ENCODE measurements at places on chromosomes 1 and 21.
A peak's percentile ranks its signal among the peaks of the same experiment; 100 is the strongest.

GRCh38 chr1:56850922-56851321, 3.7 kb upstream of the C8A start:
- no peak for DNase-seq

DNA sequence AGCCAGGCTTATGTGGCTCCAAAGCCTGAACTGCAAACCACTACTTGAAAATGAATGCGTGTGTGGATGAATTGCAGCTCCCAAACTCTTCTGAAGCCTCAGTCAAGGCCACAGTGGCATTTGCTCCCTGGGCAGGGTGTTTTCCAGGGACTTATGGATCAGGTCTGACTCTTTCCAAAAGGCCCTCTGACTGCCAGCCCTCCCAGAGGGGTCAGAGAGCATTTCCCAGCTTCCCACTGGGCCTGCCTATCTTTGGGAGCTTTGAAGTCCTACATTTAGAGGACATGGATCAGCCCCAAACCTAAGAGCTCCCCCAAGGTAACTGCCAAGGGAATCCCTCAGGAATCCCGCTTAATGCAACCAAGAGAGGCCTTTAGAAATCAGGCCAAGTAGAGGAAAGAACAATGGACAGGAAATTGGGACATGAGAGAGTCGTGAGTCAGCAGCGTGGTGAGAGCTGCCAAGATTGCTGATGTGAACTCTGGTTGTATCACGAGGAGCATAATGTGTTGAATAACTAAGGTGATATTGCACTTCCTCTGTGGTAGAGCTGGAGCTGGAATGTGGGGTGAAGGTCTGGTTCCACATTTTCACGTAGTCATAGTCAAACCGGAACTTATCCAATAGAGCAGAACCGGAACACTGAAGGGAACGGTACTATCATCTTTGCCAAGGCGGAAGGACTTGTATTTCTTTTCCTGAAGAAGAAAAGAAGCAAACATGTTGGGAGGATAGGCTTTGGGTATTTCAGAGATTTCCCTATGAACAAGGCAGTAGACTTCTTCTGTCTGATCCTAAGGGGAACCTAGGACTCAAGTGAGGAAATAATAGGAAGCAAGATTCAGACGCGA, 99.4 kb upstream of the JUN start:
- no peak for DNase-seq

- DNase-seq: peak; percentile 42
These were observed 43.3 kb downstream of the TP73 start for GRCh38 chr1:3695326-3696217.

DNA sequence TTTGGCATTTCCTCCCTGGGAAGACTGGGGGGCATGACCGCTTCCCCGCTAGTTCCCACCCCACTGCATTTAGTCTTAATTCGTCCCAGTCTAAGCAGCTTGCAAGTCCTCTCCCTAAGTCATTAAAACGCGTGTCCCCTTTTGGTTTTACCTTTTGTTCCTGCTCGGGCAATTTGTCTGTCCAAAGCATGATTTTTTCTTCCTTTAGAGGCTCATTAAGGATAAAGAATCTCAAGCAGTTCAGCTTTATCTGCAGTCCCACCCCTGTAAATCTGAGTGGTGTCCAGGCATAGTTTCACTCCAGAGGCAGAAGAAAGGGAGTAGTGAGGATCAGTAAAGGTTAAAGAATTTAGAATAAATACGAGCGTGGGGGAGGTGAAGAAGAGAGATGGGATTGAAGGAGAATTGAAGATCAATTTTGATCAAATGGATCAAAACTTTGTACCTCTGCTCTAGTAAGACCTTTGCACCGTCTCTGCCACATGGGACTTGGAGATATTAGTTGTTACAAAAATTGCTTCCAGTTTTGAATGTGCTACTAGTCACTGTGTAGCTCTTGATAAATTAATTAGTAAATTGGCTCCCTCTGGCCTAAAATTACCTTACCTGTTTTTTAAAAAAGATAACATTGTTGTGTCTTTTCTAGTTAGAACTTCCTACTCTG, 989 bp upstream of the ETV3 start:
- no peak for DNase-seq

DNA sequence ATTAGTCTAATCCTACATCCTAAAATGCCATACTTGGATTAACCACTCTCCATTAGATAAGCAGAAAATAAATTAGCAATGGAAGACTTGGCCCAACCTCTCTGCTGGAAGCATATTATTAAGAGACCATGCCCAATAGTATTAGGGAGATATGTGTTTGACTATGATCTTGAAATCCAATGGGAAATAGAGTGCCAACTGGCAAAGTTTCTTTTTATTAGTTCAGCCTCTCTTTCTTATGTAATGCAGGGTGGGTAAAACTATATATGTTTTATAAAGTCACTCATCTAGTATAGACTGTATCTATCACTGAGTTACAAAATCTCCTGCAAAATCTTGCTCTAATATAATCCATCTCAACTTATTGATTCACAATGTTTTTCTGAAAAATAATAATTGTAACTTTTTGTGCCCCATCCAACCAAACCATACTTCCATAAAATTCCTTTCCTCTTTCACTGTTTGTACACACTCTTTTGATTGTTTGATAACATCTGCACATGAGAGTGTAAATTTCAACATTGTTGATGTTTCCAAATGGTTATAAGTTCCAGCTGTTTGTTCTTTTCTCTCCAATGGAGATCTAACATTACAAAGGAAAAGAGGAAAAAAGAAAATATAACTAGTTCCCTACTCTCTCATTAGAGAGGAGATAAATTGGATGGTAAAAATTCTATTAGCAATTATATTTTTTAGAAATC, 408.1 kb upstream of the ADGRL2 start:
- DNase-seq: no peak
